ENCODE measurements at places on chromosomes 12 and 14. TPM values are rescaled to one million over a fixed set of nuclear protein-coding genes. Genes with fewer than 3 reads are reported as not detected.

- no peak for DNase-seq
Observed at GRCh38 chr12:117742721-117743120, 226.1 kb downstream of the KSR2 start.

GRCh38 chr14:34035177-34035933 lies 84.5 kb upstream of the EGLN3 start:
- DNase-seq = no peak

Gene ADCY6
- 7.8 TPM for total RNA-seq

Gene RASSF9
- 0.23 TPM for total RNA-seq

Gene DCN
- 5.6 TPM for total RNA-seq

Gene SLC7A8
- total RNA-seq = 5.6 TPM

GRCh38 chr14:58484176-58484575 lies 56.7 kb downstream of the KIAA0586 start:
- no peak for DNase-seq

GRCh38 chr14:57136669-57137328 lies 131.9 kb downstream of the EXOC5 start:
- DNase-seq = no peak

Gene OTUB2
- total RNA-seq = 2.5 TPM

Gene LDHB
- total RNA-seq = 1,752 TPM

Gene NEUROD4
- not detected for total RNA-seq

DNA sequence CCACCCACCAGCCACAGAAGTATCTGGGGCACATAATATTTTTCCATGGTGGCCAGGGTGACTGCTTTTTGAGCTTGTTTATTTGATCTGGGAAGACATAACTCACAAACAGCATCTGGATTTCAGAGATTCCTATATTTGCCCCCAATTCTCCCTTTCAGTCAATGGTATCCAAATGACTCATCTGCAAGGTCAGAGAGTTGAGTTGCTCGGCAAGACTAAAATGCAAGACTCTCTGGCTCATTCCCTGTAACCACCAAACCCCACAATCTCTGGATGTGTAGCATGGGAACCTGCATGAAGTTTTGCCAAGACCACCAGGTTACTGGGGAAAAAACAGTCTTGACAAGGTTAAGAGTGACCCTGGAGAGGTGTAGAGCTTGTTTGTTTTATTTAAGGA lies 174.9 kb upstream of the FAR2 start:
- DNase-seq = no peak

GRCh38 chr12:38053113-38053512 lies 263.5 kb upstream of the ALG10B start:
- DNase-seq = no peak

DNA sequence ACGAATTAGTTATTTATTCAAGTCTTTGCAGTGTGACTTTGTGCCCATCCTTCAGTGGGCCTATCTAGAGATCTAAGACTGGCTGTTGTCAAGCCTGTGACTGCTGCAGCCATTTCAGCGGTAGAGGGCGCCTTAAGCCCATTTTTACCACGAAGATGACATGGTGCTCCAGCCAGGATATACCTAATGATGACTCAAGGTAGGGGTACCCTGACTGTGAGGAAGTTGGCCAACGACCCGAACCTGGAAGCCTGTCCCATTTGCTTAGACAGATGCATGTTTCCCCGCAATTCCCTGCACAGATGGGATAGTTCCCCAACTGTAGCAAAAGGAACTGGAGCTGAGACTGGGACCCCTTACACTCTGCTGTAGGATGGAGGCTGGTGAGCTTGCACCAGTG lies 41.3 kb downstream of the RAB3IP start:
- peak; percentile 43 for DNase-seq

DNA sequence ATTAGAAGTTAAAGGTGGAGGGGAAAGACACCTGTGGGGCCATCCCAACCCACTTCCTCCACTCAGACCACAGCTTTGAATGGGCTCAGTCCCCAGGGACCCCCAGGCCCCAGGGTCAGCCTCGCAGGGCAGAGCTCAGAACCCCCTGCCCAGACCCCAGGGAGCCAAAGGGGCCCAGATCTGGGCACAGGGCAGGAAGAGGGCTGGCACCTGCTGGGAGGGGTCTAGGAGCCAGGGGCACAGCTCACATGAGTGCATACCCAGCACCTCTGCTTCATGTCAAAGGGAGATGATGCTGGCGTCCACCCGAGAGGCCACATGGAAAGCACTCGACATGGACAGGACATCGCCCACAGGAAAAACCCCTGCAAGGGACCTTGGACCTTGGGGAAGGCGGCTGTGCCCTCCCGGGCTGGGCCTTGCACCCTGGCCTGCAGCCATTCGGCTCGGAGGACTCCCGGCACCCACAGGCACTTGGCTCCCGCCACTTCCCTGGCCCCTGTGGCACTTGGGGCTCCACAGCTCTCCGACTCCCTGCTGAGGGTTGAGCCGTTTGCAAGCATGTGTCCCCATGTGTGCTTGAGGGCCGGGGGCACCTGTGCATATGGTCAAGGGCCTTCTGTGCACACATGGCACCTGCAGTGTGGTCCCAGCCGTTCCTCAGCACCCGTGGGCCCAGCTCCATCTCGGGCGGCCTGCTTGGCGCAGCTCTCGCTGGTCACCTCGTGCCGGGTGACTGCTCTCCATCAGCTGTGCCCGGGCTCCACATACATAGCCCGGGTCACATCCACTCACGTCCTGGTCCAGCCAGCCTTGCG lies 7.8 kb upstream of the AMN start:
- DNase-seq = no peak

GRCh38 chr12:92533280-92533890 lies 169.4 kb upstream of the PLEKHG7 start:
- no peak for DNase-seq

DNA sequence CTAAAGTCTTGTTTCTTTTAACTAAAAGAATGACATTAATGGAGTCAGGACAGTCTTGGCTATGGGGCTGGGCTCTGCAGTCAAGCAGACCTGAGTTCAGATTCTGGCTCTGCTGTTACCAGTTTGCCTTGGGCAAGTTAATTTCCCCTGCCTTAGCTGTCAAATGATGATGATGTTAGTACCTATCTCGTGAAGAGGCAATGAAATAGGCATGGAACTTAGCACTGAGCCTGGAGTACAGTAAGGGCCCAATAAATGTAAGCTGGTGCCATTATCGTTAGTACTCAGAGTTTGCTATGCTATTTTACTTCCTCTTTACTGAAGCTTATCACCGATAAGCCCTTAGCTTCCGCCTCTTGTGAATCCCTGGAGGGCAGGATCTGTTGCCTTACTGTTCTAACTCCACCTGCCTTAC lies 8.5 kb downstream of the FBXW8 start:
- DNase-seq = no peak

Gene DIO3
- not detected for total RNA-seq
